ENCODE measurements at places on chromosomes 3 and 15.

GRCh38 chr3:9036404-9037131 is 73.3 kb upstream of the RAD18 start:
- DNase-seq = peak; percentile 90

GRCh38 chr3:71215351-71215750 is 368.2 kb downstream of the FOXP1 start:
- no peak for DNase-seq

DNA sequence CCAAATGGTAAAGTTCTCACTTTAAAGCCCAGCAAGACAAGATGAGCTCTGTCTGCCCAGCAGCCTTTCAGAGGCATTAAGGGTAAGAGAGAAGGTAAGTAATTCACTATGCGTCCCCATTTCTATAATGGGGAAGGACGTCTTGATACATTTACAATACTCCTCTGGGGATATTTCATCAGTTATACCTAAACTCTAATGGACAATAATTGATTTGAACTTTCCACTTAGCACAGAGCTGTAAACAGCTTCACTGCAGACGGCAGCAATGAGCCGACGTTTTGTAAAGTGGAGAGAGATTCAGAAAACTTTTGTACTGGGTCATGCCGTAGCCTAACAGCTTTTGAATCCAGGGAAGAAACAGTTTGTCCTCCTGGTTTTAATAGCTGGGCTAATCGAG is 127.4 kb downstream of the TIGIT start:
- DNase-seq = no peak

DNA sequence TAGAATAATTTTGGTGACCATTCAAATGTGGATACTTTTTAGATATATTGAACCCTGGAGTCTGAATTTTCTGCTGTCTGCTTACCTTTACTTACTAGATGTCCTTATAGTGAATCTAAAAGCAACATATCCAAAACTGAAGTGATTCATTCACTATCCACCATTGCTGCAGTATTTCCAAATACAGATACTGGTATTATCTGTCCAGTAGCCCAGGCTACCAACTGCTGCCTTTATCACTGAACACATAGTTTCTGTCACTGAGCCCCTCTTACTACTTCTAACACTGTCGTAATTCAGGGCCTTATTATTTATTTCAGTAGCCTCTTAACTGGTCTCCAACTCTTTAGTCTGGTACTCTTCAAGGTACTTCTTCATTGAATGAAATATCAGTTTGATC is 49.2 kb downstream of the SLMAP start:
- no peak for DNase-seq

GRCh38 chr3:58329150-58329921 is 3.4 kb upstream of the PXK start:
- no peak for DNase-seq

- peak; percentile 39 for DNase-seq
Measured at GRCh38 chr15:25664761-25665160, 198.4 kb downstream of the ATP10A start.

DNA sequence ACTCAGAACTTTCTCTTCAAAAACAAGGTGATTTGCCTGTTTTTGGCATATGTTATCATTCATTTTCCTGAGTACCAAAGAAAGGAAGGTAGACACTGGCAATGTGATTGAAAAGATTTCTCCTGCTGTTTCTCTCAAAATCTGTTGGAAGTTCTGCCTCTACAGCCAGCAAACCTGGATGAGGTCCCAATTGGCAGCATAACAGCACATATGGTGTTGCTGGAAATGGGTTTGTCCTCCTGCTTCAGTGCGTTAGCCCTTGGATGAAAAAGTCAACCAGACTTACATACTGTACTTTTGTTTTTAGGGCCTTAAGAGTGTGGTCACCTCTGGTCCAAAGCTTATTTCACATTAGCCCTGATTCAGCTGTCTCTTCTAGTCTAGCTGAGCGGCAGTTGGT is 237.6 kb upstream of the MME start:
- DNase-seq = peak; percentile 12

GRCh38 chr3:106343811-106344210 is 475.0 kb upstream of the CBLB start:
- DNase-seq = no peak

DNA sequence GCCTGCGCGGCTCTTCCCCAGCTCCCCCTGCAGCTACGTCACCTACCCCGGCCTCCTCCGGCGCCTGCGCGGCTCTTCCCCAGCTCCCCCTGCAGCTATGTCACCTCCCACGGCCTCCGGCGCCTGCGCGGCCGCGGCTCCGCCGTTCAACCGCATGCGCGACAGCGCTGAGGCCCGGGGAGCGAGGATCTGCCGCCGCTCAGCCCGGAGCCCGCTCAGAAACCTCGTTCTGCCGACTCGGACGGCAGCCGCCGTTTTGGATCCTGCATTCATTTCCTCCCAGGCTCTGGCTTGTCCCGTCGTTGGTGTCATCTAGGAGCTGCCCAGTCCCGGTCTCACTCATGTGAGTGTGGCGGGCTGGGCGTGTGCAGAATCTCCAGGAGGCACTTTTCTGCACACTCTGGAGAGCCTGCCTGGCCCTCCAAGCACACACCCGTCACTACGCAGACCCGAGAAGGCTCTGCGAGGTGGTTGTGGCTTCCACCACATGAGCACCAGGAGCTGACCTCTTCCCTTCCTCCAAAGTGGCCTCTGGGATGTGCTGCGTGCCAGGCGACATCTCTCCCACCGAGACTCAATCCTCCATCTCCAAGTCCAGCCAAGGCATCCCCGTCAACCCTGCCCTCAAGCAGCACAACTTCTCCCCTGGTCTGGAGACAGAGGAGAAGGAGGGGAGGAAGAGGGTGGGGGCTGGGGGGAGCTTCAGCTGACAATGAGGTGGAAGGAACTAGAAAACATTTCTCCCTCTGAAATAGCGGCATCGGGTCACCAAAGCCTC is 165.3 kb downstream of the CHSY1 start:
- no peak for DNase-seq

GRCh38 chr15:49934487-49934886 is 184.5 kb downstream of the ATP8B4 start:
- DNase-seq = no peak

- DNase-seq = no peak
Measured at GRCh38 chr3:114206342-114206741, 27.5 kb upstream of the DRD3 start.

- peak; percentile 90 for DNase-seq
Measured at GRCh38 chr3:16236856-16237393, 27.8 kb downstream of the DPH3 start.

DNA sequence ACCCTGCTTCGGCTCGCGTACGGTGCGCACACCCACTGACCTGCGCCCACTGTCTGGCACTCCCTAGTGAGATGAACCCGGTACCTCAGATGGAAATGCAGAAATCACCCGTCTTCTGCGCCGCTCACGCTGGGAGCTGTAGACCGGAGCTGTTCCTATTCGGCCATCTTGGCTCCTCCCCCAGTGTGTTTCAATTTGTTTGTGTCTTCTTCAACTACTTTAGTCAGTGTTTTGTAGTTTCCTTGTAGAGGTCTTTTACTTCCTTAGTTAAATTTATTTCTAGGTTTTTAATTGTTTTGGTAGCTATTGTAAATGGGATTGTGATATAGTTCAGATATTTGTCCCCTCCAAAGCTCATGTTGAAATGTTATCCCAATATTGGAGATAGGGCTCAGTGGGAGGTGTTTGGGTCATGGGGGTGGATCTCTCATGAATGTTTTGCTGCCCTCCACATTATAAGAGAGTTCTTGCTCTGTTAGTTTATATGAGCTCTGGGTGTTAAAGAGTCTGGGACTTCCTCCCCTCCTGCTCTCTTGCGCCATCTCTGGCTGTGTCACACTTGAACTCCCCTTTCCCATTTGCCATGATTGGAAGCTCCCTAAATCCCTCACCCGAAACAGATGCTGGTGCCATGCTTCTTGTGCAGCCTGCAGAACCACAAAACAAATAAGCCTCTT is 304.4 kb downstream of the DOCK3 start:
- DNase-seq = no peak

DNA sequence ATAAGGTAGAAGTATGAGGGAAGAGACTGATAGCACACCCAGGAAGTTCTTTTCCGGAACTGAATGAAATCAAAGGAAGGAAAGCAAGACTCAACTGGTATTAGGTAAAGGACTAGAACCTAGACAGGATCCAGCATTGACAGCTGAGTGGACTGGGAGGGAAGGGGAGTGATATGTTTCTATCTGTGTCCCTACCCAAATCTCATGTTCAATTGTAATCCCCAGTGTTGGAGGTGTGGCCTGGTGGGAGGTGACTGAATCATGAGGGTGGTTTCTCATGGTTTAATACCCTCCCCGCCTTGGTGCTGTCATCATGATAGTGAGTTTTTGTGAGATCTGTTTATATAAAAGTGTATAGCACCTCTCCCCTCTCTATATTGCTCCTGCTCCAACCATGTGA is 415.9 kb upstream of the KCNMB2 start:
- no peak for DNase-seq

DNA sequence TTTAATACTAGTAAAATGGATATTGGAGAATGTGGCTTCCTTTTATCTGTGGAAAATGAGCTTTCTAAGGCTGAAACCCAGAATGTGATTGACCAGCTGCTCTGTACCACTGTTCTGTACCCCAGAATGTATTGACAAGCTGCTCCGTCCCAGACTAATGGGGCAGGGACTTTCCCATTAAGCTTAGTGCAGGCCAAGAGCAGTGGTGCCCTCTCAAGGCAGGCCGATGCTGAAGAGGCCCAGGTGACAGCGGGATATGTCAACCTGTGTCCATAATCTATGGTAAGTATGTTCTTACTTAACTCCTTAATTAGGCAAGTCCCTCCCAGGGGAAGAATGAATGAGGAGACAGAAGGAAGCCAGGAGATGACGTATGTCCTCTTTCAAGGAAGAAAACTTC is 31.1 kb downstream of the SGO1 start:
- DNase-seq = no peak

DNA sequence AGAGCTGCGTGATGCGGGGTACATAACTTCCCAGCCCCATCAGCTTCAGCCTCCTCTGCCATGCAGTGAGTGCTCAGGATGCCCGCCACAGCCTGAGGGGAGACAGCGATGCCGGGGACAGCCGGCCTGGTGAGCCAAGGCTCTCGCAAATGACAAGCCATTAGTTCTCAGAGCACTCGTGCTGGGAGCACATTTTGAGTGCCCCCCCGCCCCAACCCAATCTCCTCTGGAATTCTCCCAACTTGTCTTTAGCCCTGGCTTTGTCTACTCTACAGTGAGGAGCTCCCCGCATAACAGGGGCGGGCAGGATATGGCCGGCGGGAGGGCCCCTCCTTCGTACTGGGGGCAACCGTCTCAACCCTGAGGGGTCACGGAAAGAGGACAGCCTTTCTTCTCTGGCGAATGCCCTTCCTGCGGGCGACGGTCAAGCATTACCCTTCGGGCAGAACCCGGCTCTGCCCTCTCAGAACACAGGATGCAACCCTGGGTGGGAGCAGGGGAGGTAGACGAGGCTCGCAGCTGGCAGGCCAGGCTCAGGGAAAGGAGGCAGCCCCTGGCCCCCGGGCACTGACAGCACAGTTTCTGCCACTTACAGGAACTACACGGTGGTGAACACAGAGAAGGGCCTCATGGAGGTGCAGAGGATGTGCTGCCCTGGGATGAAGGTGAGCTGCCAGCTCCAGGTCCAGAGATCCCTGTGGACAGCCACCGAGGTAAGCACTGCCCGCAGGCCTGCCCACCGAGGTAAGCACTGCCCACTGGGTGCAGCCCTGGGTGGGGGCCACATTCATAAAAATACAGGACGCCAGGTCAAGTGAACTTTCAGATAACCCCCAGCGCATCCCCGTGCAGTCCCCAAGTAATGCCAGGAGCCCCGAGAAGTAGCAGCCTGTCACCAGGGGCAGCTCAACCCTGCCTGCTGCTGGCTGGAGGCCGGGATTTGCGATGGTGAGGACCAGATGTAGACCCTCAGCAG is 141.7 kb downstream of the LRRK1 start:
- DNase-seq = no peak

- DNase-seq = no peak
Measured at GRCh38 chr3:162605651-162606204, 1109.1 kb downstream of the OTOL1 start.

GRCh38 chr15:69660658-69661405 is 208.2 kb downstream of the RPLP1 start:
- DNase-seq = no peak

DNA sequence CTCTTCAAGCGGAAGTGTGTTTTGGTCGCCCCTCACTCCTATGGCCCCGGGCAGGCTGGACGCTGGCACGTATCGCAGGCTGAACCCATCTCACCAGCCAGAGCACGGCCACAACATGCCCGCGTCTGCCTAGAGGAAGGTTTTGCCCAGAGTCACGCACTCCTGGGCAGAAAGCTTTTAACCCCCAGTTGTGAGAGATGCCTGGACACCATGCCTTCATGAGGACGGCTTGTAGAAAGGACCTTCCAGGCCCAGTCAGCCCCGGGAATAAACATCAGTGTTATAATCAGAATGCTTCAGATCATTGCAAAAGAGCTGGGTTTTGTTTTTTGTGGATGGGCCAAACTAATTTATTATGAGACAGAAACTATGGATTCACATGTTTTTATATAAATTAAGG is 16.5 kb downstream of the CYFIP1 start:
- no peak for DNase-seq

DNA sequence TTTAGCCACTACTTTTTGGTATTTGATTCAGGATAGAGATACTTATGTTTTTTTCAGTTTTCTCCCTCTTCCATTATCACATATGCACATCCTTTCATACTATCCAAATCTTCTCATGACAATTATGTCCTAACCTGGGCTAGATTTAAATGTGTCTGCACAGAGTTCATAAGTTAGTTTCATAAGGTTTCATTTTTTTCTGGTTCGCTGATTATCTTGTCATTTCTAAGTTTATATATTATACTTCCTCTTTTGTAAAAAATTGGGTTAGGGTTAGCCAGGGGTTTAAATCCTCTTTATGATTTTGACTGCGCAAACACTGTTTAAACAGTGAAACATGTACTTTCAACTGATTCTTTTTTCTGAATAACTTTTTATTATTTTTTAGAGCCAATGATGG is 148.6 kb downstream of the SST start:
- no peak for DNase-seq

GRCh38 chr15:69797051-69797595 is 300.6 kb downstream of the TLE3 start:
- DNase-seq = no peak

GRCh38 chr3:11996480-11996879 is 7.7 kb upstream of the SYN2 start:
- no peak for DNase-seq

DNA sequence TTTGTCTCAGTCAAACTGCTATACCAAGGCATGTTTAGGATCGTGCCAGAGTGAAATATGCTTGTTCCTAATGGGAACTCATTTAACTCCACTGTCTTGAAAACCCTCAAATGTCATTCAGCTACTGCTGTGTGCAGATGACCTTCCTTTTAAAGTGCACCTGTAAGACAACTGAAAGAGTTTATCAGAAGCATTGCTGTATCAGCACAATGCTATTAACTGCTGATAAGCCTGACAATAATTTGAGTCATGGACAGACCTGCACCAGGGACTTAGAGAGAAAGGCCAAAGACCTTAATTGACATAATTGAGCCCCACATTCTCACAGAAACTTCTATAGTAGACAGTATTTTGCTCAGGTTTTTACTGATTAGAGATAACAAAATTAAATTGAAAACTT is 557.9 kb downstream of the DIPK2A start:
- DNase-seq = no peak

GRCh38 chr3:71030748-71031147 is 552.8 kb downstream of the FOXP1 start:
- no peak for DNase-seq

All from fibroblast of the aortic adventitia (primary cell).